ENCODE measurements at places on chromosomes 5 and 9. TPM values are rescaled to one million over a fixed set of nuclear protein-coding genes. Genes with fewer than 3 reads are reported as not detected.

- H3K27me3 ChIP-seq, result peaks cover 9% of the 10 kb centered on the region
- H3K4me3 ChIP-seq, result no peak overlapping the region
- no peaks in the 10 kb centered on the region for H3K36me3 ChIP-seq
- no peak for DNase-seq
- H3K27ac ChIP-seq, result no peak overlapping the region
- no peaks in the 10 kb centered on the region for H3K4me1 ChIP-seq
Measured at GRCh38 chr5:64680289-64680688, 10.0 kb upstream of the SHISAL2B start.

DNA sequence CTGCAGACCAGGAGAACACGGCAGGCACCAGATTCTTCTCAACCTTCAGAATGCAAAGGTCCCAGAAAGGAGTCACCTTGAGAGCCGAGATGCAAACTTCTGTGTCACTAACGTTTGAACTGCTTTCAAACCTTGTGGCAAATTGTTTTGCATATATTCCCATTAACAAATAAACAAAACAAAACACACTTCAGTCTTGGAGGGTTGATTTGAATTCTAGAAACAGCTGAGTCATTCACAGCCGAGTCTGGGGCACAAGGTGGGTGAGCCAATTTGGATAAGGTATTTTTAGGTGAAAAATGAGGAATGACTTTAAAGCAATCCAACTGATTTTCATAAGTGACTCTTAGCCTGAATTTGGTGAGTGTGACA is 38.8 kb upstream of the ANKRD33B start:
- no peak overlapping the region for H3K4me3 ChIP-seq
- no peak for DNase-seq
- H3K27ac ChIP-seq, result no peak overlapping the region
- H3K4me1 ChIP-seq, result no peaks in the 10 kb centered on the region
- H3K27me3 ChIP-seq, result no peaks in the 10 kb centered on the region

DNA sequence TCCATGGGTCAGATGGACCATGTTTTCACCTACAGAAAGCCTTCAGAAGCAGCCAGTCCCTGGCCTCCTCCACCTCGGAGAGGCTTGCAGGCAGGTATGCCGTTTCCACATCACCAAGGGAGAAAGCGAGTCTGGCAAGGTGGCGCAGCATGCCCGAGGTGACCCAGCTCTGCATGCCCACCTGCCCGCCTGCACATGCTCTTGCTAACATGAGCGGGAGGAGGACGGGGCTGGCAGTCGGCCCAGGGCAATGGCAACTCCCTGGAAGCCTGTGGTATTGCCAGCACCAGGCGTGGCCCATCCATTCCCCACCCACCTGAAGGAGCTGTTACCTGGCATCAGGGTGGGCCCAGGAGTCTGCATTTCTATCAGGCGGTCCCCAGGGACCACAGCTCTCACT is 3.3 kb upstream of the NINJ1 start:
- H3K36me3 ChIP-seq, result no peaks in the 10 kb centered on the region
- H3K4me1 ChIP-seq, result peaks cover 46% of the 10 kb centered on the region
- H3K27me3 ChIP-seq, result no peaks in the 10 kb centered on the region
- H3K27ac ChIP-seq, result peak overlapping the region; percentile 55

GRCh38 chr9:25396828-25397227 is 281.4 kb downstream of the TUSC1 start:
- no peak overlapping the region for H3K4me3 ChIP-seq
- no peak for DNase-seq
- H3K27ac ChIP-seq, result no peak overlapping the region
- H3K36me3 ChIP-seq, result no peaks in the 10 kb centered on the region
- no peaks in the 10 kb centered on the region for H3K27me3 ChIP-seq
- H3K4me1 ChIP-seq, result no peaks in the 10 kb centered on the region

DNA sequence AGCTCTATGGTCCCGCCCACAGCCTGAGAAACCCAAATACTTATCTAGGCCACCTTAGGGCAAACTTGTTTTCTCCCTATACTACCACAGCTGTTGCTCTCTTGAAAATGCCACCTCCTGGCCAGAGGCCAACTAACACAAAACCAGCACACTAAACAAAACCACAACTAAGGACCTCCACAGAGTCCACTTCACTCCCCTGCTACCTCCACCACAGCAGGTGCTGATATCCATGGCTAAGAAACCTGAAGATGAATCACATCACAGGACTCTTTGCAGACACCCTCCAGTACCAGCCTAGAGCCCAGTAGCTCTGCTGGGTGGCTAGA is 108.4 kb downstream of the ALDH1A1 start:
- no peak for DNase-seq
- no peaks in the 10 kb centered on the region for H3K4me1 ChIP-seq
- no peak overlapping the region for H3K4me3 ChIP-seq
- no peak overlapping the region for H3K27ac ChIP-seq
- H3K36me3 ChIP-seq, result no peaks in the 10 kb centered on the region

- H3K27ac ChIP-seq, result peak overlapping the region; percentile 32
- peaks cover 64% of the 10 kb centered on the region for H3K36me3 ChIP-seq
- H3K4me1 ChIP-seq, result peaks cover 59% of the 10 kb centered on the region
- peak; percentile 50 for DNase-seq
Measured at GRCh38 chr9:79583952-79584654, 12.3 kb downstream of the TLE4 start.

DNA sequence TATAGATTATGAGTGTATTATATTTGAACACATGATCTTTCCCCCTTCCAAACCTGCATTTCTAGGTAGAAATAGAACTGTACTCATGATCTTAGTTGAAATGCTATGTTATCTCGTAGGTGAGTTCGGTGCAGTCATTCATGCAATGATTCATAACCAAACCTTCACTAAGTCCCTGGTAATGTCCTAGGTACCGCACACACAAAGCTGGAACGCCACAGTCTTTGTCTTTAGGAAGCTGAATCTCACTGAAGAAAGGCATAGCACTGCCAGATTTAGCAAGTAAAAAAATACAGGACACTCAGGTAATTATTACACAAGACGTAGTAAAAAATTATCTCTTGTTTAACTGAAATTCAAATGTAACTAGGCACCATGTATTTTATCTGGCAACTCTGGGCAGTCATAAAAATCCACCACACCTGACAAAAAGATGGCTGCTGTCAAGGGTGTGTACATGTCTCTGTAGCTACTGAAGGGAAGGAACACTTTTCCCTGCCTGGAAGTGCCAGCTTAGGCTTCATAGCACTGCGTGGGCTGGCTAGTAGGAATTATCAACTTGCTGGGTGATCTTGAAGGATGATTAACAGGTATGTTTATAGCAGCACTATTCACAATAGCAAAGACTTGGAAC is 28.0 kb upstream of the TXN start:
- no peaks in the 10 kb centered on the region for H3K27me3 ChIP-seq
- H3K27ac ChIP-seq, result no peak overlapping the region
- no peak for DNase-seq
- no peak overlapping the region for H3K4me3 ChIP-seq
- H3K4me1 ChIP-seq, result no peaks in the 10 kb centered on the region
- no peaks in the 10 kb centered on the region for H3K36me3 ChIP-seq

DNA sequence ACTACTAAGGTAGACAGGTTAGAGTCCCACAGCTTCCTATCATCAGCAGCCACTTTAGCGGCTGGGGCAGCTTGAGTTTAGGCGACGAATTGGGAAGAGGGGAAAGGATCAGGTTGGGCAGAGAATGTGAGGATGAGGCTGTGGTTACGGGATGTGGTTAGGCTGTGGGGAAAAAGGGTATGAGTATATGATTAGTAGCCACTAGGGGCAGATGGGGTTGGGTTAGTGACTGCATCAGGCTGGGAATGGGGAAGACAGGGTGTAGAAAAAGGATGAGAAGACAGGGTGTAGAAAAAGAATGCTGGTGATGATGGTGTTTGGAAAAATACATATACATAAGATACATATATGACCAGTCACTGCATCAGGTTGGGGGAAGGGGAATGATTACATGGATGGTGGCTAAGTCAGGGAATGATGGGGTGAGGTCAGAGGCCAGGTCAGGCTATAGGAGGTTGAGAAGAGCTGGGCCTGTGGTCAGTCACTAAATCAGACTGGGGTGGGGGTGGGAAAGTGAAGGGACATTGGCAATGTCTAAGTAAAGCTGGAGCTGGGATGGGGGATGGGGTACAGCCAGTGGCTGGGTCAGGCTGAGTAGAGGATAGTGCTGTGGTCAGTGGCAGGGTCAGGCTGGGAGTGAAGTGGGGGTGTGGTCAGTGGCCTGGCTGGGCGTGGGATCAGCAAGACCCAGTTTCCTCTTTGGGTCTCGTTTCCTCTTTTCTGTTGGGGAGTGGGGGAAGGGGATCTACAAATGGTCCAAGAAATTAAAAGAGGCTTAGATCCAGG is 2.1 kb downstream of the TLN1 start:
- H3K27me3 ChIP-seq, result no peaks in the 10 kb centered on the region
- H3K4me1 ChIP-seq, result peaks cover 15% of the 10 kb centered on the region
- no peak overlapping the region for H3K27ac ChIP-seq
- peaks cover 19% of the 10 kb centered on the region for H3K36me3 ChIP-seq

GRCh38 chr5:55232985-55233928 is at the start of gene CCNO:
TSS of gene CCNO (minus strand) at chr5:55233608. CDS start at chr5:55233523, 85 bp downstream.
- H3K4me3 ChIP-seq, result peak within 1 kb of the TSS; percentile 78
- peaks cover 73% of the 10 kb centered on the region for H3K27me3 ChIP-seq
- H3K27ac ChIP-seq, result no peak within 1 kb of the TSS
- peak; percentile 69 for DNase-seq
- peaks cover 2% of the 10 kb centered on the region for H3K36me3 ChIP-seq
- peaks cover 27% of the 10 kb centered on the region for H3K4me1 ChIP-seq

DNA sequence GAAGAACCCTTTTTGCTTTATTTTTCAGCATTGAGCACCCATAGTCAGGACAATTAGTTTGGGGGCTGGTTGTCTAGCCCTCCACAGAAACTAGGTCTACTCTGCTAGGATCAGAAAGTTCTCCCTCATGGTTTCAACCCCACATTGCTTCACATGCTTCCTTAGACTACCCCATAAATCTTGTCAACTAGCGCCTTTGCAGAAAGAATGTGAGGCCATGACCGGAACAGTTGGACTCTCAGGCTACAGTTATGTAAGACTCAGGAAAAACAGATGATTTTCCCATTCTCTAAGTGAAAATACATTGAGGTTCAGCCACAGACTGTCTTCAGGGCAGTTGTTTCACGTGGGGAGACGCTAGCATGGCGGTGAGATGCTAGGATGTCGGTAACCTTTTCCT is 255.6 kb downstream of the NR3C1 start:
- peaks cover 26% of the 10 kb centered on the region for H3K36me3 ChIP-seq
- H3K4me3 ChIP-seq, result no peak overlapping the region
- no peaks in the 10 kb centered on the region for H3K27me3 ChIP-seq
- no peak overlapping the region for H3K27ac ChIP-seq

DNA sequence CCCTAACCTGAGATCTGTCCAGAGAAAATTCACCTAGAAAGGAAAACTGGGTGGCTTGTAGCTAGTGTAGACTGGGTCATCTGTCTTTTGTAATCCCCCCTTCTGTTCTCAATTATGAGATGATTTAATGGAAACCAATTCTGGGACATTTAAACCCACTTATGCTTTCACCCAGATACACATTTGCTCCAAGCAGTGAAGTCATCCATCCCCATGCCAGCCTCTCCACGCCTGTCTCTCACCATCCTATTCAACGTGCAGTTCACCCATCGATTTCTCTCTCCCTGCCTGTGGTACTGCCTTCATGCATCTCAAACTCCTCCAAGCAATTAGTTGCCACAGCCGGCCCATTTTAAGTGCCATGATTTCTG is 1.8 kb downstream of the PHF19 start:
- H3K4me1 ChIP-seq, result peaks cover 75% of the 10 kb centered on the region
- H3K36me3 ChIP-seq, result peaks cover 72% of the 10 kb centered on the region
- DNase-seq, result no peak
- H3K4me3 ChIP-seq, result peak overlapping the region; percentile 88

DNA sequence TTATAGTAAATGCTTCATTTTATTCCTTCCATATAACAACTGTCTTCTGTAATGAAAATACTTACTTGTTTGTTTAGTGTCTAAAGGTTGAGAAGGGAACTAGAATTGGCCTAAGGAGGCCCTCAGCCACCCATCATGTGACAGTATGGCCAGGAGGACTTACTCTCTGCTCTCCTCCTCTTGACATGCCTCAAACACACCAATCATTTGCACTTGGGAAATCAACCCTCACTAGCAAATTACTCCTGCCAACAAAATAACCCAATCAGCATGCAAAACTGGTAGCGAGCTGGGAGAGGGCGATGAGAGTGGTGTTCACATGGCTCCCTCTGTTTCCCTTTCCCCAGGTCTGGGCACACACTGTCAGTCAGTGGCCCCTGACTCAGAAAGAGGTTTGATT is 58.6 kb upstream of the MEF2C start:
- no peak for DNase-seq
- H3K27ac ChIP-seq, result no peak overlapping the region
- no peaks in the 10 kb centered on the region for H3K27me3 ChIP-seq
- no peaks in the 10 kb centered on the region for H3K36me3 ChIP-seq
- H3K4me3 ChIP-seq, result no peak overlapping the region
- H3K4me1 ChIP-seq, result no peaks in the 10 kb centered on the region

DNA sequence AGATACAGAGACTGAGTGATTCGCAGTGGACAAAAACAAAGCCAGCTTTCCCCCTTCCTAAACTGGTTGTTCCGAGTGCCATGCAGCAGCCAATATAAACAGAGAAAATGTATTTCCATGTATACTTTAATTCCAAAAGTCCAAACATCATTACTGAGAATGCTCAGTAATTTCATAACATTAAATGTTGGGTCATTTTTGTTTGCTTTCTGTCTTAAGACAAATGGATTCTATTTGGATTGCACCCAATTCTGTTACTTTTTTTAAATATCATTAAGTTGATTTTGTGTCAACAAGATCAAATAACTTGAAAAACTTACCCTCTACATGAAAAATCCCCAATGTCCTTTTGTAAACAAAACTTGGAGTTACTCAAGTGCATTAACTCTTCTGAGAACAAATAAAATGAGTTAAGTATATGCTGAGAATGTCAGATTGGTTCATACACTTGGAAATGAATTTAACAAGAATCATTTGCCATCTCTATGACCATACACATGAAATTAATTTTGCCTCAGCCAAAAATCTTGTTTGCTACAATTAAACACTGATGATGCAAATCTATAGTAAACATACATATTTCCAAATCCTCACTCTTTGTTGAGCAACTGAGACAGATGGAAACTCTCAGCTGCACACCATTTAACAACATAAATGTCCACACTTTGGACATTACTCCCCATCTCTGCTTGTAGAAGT is 19.4 kb downstream of the LURAP1L start:
- no peaks in the 10 kb centered on the region for H3K36me3 ChIP-seq
- no peaks in the 10 kb centered on the region for H3K27me3 ChIP-seq
- H3K4me1 ChIP-seq, result no peaks in the 10 kb centered on the region
- H3K27ac ChIP-seq, result no peak overlapping the region
- DNase-seq, result no peak

GRCh38 chr5:171188016-171188415 is 121.0 kb upstream of the TLX3 start:
- no peaks in the 10 kb centered on the region for H3K36me3 ChIP-seq
- no peak overlapping the region for H3K4me3 ChIP-seq
- no peaks in the 10 kb centered on the region for H3K4me1 ChIP-seq

Gene GAPVD1
- 59.4 TPM for total RNA-seq

Gene MVB12B
- total RNA-seq, result 19.9 TPM

Gene SLC6A3
- total RNA-seq, result not detected

Gene LRRC19
- not detected for total RNA-seq

Gene CEL
- total RNA-seq, result 2.8 TPM

Gene ANXA6
- 495 TPM for total RNA-seq

Gene PHYHD1
- 0.68 TPM for total RNA-seq
